ENCODE measurements at places on chromosomes 13 and 19.

- no peak for DNase-seq
Observed at GRCh38 chr13:39822437-39822836, 167.0 kb downstream of the COG6 start.

- no peak for DNase-seq
Observed at GRCh38 chr19:15291089-15291488, 41.2 kb downstream of the BRD4 start.

DNA sequence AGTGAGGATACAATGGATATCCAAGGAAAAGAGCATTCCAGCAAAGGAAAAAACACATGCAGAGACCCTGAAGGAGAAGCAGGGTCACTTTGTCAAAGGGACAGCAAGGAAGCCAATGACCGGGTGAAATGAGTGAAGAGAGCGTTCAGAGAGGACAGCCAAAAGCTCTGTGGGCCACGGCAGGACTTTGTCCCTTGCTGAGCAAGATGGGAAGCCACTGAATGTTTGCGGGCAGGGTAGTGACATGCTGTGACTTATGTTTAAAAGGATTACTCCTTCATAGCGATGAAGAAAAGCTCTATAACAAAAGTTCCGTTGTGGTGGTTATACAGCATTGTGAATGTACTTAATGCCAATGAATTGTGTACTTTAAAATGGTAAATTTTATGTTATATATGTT is 16.5 kb downstream of the ZAR1L start:
- no peak for DNase-seq

DNA sequence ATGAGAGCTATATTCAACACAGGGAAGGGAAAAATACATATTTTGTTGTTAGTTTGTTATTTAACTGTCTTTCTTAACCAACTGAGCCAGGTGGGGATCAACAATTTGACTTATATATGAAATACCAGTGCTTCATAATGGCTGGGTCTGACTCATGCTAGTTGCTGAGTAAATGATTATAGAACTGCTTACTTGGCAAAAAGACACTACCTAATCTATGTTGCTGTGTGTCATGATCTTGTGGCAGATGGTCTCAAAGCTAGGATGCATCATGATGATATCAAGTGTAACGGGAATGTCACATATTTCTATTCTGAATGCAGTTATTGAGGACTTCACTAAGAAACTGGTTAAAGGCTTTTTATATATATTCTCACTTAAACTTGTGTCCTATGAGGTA is 727.4 kb upstream of the SLITRK1 start:
- no peak for DNase-seq

DNA sequence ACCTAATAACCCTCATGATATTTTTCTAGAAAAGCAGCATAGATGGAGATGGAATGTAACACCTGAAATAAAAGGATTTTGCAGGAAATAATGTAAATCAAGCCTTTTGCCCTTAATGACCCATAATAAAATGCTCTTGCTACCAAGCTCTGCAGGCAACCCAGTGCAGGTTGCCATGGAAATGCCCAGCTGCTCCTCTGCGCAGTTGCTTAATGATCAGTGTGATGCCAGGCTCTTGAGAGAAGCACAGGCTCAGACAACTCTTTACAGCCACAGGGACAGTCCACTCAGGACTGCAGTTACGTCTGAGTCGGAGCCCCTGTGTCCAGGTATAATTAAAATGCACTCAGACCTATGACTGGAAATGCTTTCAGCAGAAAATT is 165.5 kb downstream of the LACC1 start:
- no peak for DNase-seq

GRCh38 chr13:98824376-98825160 is 72.1 kb upstream of the SLC15A1 start:
- no peak for DNase-seq

GRCh38 chr13:73519396-73520116 is 460.8 kb downstream of the KLF5 start:
- no peak for DNase-seq

DNA sequence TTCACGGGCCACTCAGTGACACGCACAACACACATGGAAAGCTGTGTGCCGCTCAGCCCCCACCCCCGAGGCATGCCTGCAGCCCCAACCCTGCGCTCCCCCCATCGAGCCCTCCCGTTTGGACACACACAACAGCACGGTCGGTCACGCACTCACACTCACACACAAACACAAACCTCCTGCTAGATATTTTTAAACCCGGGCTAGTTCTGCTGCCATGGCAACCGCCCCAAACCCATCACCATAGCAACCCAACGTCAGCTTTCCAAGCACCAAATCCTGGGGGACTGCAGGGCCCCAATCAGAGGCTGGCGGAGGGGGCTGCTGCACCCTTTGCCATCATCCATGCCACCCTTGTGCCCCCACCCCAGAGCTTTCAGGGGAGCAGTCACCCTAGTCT is 2.5 kb upstream of the NOVA2 start:
- no peak for DNase-seq

DNA sequence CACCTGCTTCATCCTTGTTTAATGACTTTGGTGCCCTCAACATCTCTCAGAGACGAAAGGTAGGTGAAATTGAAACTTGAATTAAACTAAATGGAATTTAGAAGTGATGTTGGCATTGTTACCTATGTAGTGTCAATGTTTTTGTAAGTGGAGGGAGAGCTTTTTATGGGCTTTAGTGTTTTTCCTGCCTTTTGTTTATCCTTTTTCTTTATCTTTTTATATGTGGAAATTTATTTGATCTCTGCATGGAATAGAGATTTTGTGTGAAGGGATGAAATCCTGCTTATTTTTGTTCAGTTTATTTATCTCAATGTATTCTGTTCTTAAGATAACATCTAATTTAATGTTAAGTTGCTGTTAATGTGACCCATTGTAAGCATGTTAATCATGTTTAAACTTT is 39.5 kb downstream of the PAN3 start:
- no peak for DNase-seq

Measured in hypothalamus (tissue), 51 donors.